AG04450 (cell line): ENCODE measurements at places on chromosomes 1 and 21.

GRCh38 chr1:245648749-245649522 is 494.2 kb downstream of the KIF26B start:
- no peak for DNase-seq

- no peak for DNase-seq
Observed at GRCh38 chr1:156060937-156061636, at the start of gene RAB25. RAB25 (plus strand) TSS chr1:156061160; CDS start chr1:156061401, 241 bp downstream.

GRCh38 chr1:64922336-64922735 is 44.0 kb downstream of the JAK1 start:
- DNase-seq = no peak

GRCh38 chr1:114219172-114219868 is 65.7 kb upstream of the SYT6 start:
- DNase-seq = no peak

GRCh38 chr1:26352338-26352679 is 1.6 kb downstream of the CRYBG2 start:
- DNase-seq = no peak

- DNase-seq = no peak
Observed at GRCh38 chr1:86324130-86324822, 71.8 kb downstream of the ODF2L start.

DNA sequence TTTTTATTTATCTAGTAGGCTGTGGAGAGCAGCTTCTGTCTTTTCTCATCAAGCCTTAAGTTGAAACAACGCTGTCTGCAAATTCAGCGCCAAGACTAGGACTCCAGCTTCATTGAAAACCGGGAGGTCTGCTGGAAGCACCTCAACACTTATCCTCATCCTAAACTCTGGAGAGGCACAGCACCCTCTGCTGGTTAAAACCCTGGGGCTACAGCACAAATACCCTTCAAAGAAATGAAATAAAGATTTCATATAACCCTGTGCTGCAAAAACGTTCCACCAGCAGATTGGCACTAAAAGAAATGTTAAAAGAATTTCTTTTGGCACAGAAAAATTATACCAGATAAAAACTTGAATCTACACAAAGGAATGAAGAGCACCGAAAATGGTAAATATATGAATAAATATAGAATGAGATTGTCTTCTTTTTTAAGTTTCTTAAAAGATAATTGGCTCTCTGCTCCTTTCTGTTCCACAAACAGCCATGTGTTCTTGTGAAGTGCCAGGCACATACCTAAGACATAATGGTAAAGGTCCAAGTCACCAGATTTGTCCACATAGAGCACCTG is 227.7 kb upstream of the SAMSN1 start:
- DNase-seq = no peak

DNA sequence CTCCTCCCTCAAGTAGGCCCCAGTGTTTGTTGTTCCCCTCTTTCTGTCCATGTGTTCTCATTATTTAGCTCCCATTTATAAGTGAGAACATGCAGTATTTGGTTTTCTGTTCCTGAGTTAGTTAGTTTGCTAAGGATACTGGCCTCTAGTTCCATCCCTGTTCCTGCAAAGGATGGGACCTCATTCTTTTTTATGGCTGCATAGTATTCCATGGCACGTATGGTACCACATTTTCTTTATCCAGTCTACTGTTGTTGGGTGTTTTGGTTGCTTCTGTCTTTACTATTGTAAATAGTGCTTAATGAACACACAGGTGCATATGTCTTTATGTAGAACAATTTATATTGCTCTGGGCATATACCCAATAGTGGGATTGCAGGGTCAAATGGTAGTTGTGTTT is 232.9 kb downstream of the TPR start:
- no peak for DNase-seq

- DNase-seq = no peak
Observed at GRCh38 chr21:40967771-40968170, 120.8 kb upstream of the DSCAM start.

- peak; percentile 74 for DNase-seq
Observed at GRCh38 chr1:192489748-192490147, 85.8 kb upstream of the RGS1 start.

GRCh38 chr1:98428864-98429263 is 232.7 kb upstream of the SNX7 start:
- DNase-seq = no peak

DNA sequence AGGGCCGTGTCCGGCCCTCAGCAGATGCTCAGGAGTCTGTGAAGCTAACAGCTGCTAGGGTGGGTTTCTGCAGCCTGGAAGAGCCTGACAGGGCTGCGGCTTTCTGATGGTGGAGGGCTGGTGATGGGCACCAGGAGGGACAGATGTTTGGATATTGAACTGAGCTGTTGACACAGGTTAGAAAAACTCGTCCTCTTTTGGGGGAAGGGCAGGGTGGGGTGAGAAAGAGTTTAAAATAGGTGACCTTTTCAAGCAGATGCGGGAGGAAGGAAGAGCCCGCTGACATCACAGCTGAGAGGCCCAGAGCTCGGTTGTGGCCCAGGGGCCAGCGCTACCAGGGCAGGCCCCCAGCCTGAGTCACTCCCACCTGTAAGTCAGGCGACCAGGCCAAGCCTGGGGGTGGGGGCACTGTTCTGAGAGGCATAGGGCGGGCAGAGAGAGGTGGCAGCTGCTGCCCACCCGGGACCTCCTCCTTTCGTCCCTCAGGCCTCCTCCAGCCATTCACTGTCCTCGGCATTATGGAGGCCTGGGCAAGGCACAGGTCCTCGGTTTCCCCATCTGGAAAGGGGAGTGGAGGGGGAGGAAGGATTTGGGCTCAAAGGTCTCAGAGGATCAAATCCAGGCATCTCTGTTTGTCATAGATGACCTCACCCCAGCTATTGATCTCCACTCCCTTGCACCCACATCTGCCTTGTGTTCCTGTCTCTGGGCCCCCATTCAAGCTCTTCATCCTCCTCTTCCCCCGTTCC is 32.3 kb upstream of the ID3 start:
- DNase-seq = no peak

DNA sequence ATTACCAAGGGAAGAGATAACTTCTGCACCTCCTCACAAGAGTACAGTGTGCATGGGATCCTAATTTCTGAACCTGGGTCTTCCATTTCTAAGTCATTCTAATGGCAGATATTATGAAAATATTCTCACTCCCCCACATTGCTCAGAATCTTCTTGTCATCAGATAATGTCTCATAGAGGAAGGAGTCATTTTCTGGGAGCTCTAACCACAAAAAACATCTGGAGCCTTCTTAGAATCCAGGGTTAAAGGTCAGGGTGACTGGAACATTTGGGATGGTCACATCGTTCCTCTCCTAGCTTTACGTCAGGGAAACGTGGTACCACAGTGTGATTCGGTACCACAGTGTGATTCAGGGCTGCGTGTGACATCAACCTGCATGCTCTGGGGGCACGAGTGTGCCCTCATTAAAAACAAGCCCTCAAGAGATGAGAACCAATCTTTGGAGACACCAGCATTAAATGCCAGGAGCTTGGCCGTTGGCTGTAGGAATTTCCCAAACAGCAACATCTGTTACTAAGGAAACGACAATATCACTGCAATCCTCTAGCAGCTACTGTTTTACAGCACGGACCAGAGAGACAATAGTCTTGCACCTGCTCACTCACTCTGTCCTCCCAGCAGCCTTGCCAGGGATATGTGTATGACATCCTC is 179.1 kb downstream of the PSMG1 start:
- DNase-seq = no peak

GRCh38 chr1:5554111-5554510 is 438.1 kb downstream of the NPHP4 start:
- no peak for DNase-seq

- DNase-seq = no peak
Observed at GRCh38 chr1:21550097-21550496, 40.9 kb downstream of the ALPL start.

GRCh38 chr1:2987773-2988172 is 33.5 kb upstream of the ACTRT2 start:
- no peak for DNase-seq

GRCh38 chr1:3609769-3610526 is 1.4 kb downstream of the MEGF6 start:
- DNase-seq = no peak

DNA sequence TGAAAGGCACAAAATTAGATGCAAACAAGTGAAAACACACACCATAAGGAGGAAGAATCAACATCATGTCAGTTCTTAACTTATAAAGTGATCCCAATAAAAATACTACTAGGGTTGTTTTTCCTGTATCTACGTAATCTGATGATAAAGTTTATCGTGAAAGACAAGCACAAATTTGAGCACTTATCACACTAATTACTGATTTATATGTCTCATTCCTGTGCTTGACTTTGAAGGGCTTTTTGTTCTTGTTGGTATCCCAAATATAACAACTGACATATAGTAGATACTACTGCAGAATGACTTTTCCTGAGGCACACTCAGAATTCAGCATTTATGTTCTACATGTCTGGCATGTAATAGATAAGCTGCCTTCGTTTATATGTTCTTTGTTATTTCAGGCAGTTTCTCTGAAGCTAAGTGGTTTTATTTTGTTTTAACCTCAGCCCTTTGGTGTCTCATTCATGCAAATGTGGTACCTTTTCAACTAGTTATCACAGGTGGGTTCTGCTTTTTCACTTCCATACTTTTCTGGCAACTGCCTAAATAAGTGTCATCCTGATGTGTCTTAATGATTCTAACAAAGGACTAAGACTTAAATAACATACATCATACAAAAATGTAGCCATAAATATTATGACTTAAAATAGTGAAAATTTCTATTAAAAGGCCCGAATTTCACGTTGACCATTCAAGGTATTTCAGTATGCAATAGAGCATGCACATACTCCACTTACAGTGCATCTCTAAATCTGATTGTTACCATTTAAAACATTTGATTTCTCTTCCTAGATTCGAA is 73.2 kb downstream of the LRRC8C start:
- no peak for DNase-seq

- peak; percentile 43 for DNase-seq
Observed at GRCh38 chr21:26170471-26171257, at the start of gene APP. APP (minus strand) TSS chr21:26170770; CDS start chr21:26170620, 150 bp downstream.

DNA sequence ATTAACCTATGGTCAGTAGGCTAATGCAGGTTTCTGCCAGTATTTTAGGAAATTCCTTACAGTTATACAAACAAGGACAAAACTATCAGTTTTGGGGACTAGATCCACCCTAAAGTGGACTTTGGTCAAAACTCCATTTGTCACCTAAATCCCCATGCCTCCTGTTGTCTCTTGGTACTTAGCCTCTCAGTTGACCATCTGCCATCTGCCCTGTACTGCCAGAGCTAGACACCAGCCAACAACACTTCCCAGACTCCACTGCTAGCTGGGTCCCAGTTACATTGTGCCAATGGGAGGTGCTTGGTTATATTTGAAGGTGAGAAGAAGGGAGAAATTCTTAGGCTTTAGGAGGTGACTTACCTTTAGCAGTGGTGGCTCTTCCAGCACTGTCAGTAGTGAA is 17.0 kb upstream of the BSDC1 start:
- DNase-seq = no peak

- DNase-seq = no peak
Observed at GRCh38 chr1:158818560-158818959, 12.6 kb upstream of the MNDA start.

DNA sequence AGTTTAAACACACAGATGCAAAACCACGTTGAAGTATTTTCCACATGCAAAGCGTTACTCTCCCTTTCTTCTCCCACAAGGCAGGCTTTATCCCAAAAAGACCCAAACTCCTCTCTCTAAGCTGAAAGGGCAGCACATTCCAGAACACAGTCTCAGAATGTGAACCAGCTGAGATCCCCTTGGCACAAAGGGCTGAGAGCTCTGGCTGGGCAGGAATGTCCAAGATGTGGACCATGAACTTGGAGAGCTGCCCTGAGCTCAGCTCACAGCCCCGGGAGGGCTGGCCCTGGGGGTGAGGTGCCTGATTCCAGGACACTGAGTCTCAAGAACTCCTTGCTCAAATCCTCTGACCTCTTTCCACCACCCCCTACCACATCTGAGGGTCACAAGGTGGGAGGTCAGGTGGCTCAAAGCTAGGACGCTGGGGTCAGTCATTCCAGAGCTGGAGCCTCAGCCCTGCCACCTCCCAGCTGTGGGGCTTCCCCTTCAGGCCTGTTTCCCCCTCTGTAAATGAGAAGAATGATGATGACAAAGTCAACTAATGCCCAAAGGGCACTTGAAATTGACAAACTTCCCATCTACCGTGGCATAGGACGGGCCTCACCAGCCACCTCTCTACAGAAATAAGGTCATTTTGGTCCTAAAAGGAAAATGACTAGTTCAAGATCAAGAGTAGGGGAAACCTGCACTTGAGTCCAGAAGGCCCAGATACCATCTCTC is 11.5 kb downstream of the ALDH4A1 start:
- no peak for DNase-seq

GRCh38 chr1:76266762-76267161 is 192.2 kb downstream of the ST6GALNAC3 start:
- no peak for DNase-seq
